ENCODE measurements at places on chromosomes 5 and 9.

DNA sequence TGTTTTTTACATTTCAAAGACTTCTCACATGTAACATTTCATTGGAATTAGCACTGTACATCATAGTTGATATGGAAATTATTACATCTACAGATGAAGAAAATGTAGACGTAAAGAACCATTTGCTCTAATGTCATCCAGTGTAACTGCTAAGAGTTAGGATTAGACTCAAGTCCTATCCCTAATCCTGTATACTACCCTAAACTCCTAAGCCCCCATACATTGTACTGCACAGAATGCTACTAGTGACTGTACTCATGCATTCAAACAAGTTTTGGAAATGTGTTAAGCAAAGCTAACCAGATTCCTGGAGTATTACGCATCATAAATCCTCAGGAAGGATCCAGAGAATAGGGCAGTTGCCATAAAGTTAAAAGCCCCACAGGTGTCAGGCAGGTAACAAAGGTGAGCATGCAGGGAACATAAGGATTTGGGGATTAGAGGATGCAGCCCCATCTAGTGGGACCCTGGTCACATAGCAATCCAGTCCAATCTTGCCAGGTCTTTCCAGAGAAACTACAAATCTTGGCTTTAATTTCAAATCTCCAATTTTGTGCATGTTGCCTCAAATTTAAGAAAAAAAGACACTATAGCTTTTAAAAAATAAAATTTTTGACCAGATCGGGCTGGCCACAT is 32.0 kb downstream of the HAVCR1 start:
- no peak for DNase-seq

GRCh38 chr5:10565785-10566542 is 2.1 kb downstream of the ANKRD33B start:
- no peak for DNase-seq

DNA sequence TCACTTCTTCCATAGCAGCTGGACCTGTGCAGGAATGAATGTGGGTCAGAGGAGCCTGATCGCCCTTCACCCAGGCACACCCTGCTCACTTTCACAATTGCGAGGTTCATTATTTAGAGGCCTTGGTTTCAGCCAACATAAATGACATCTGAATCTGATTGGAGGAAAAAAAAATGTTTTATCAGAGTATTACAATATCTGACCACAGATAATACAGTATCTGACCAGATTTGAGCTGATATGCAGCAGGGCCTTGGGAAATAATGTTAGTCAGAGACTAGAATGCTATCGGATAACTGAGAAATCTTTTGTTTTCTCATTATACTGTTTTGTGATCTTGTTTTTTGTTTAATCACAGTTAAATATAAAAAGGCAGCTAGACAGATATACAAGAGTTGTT is 7.7 kb downstream of the ICE1 start:
- no peak for DNase-seq

GRCh38 chr5:68962757-68963484 is 130.9 kb upstream of the SLC30A5 start:
- peak; percentile 31 for DNase-seq

GRCh38 chr5:131394128-131394527 is 130.3 kb downstream of the CDC42SE2 start:
- DNase-seq, result peak; percentile 54

DNA sequence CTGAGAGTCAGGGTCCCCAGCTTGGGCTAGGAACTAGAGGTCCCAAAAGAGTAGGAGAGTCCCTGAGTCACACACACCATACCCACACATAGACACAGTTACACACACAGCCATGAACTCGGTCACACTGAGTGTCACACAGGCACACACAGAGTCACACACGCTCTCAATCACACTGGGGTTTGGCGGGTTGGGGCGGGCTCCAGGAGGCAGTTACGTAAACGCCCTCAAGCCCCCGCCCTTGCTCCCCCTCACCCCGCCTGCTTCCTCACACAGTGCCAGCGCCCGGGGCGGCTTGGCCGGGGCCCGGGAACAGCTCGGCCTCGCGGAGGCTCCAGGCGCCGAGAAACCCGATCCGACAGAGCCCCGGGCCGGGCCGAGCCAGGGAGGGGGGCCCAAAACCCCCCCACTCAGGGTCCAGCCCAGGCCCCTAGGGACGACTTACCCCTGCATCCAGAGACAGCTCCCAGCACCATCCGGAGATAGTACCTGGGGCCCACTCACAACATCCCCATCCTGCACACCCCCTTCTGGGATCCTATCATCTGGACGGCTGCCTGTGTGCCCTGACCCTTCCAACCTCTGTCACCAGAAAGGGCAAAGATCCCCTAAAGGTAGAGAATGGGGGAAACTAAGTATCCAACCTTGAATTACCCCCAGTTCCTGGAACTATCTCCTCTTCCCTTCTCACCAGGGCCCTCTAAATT is 3.5 kb upstream of the CNTFR start:
- DNase-seq, result no peak

DNA sequence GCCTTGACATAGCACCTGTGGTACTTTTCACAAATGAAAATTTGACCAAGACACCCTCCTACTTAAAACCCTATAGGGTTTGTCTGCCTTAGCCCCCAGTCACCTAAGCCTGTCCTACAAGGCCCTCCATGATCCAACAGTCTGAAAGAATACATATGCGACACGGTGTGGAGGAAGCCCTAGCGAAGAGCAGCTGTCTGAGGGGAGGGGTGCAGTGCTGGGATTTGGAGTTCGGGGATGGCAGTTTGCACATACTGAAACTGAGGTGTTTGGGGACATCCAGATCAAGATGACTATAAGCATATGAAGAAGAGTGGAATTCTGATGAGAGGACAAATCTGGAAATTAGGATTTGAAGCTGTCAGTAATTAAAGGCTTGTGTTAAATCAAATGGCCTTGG is 7.2 kb upstream of the MYORG start:
- no peak for DNase-seq

DNA sequence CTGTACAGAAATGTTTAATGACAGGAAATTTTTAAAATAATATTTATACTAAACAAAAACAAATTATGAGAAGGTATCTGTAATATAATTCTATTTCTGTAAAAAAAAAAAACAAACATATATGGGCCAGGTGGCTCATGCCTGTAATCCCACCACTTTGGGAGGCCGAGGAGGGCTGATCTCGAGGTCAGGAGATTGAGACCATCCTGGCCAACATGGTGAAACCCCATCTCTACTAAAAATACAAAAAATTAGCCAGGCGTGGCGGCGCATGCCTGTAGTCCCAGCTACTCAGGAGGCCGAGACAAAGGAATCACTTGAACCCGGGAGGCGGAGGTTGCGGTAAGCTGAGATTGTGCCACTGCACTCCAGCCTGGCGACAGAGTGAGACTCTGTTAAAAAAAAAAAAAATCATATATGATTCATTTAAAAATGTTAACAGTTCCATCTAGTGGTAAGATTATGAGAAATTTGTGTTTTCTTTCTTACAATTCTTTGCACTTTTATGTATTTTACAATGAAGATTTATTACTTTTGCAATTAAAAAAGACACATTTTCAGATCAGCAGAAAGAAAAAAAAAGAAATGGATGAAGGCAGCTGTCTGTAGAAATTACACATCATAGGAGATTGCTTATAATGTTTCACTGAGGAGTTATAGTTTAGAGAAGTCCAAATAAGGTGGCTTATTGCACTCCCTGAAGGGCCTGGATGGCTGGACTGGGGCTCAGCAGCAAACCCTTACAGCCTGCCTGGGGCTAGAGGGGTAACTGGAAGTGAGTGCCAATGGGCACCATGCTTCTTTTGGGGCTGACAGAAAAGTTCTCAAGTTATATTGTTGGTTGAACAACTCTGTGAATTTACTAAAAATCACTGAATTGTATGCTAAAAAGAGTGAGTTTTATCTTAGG is 20.3 kb downstream of the C9orf153 start:
- DNase-seq, result no peak

DNA sequence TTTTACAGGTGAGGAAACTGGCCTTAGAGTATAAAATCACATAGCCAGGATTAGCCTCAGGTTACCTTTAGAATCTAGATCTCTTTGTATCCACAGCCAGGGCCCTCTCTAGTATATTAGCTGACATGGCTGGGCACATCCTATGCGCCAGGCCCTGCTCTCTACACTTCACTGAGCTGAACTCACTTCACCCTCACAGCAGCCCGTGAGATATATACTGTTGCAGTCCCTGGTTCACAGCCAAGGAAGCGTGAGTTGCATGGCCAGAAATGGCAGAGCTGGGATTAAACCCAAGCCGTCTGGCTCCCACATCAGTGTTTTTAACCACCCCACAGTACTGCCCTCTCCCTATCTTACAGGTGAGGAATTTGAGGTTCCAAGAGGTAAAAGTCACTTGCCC is 58.4 kb downstream of the DAB2IP start:
- DNase-seq, result no peak

DNA sequence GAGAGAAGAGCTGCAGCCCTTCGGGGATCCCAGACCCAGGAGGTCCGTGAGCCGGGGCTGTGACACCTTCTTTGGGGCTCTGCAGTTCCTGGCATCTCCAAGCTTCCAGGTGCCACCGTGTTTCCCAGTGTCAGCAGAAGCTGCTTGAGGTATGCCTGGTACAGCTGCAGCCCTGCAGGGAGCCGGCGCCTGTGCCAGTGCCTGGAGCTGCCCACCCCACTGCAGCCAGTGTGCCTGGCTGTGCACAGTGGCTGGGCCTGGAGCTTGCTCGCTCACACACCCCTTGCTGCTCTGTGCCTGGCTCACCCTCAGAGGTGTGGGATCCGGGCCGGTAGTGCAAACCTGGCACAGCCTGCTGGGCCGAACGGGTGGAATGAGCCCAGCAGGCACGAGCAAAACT is 65.5 kb downstream of the NACC2 start:
- DNase-seq, result no peak

- no peak for DNase-seq
Measured at GRCh38 chr9:14561929-14562405, 131.3 kb downstream of the ZDHHC21 start.

- DNase-seq, result no peak
Measured at GRCh38 chr9:6449645-6450044, 36.6 kb downstream of the UHRF2 start.
